Aorta (tissue), 5 donors: ENCODE measurements at places on chromosomes 7 and 10. TPM values are rescaled to one million over a fixed set of nuclear protein-coding genes. Genes with fewer than 3 reads are reported as not detected.

GRCh38 chr10:123782549-123782948 lies 109.1 kb downstream of the CPXM2 start:
- H3K27ac ChIP-seq = no peak overlapping the region
- no peaks in the 10 kb centered on the region for H3K36me3 ChIP-seq
- H3K4me3 ChIP-seq = no peak overlapping the region
- no peaks in the 10 kb centered on the region for H3K27me3 ChIP-seq

DNA sequence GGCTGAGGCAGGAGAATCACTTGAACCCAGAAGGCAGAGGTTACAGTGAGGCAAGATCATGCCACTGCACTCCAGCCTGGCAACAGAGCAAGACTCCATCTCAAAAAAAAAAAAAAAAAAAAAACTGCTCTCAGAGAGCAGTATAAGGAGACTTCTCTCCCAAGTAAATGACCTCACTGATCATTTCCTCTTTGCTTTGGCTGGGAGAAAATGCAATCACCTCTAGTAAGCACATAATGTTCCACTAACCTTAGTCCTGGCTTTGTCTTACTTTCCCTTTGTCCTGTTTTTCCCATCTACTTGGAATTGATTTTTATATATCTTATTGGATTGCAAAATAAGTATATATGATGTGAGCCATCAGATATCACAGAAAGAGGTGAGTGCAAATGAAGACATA lies 2.5 kb downstream of the SLC25A13 start:
- H3K27ac ChIP-seq = no peak overlapping the region
- DNase-seq = no peak
- H3K4me3 ChIP-seq = no peak overlapping the region
- H3K36me3 ChIP-seq = no peaks in the 10 kb centered on the region
- no peaks in the 10 kb centered on the region for H3K27me3 ChIP-seq

DNA sequence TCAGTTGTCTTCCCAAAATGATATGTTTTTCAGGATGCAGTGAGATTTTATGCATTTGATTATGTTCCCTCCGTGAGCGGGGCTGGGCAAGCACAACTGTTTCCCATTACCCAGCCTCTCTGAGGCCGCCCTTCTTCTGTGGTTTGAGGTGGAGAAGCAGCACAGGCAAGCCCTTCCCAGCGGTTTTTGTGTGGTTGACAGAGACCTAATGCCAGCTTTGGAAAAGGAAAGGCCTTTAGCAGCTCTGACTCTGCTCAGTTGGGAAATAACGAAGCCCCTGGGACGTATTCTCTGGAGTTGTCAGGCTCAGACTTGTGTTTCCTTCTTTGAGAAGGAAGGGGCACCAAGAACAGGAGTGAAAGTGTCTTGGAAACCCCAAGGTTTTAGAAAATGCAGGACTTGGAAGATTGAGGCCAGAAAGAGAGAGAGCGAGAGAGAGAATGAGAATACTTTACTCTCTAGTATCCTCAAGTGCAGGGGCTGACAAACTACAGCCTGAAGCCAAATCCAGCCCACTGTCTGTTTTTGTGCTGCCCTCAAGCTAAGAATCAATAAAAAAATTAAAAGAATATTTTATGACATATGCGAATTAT lies 20.6 kb upstream of the PDCD4 start:
- no peak overlapping the region for H3K27ac ChIP-seq
- H3K36me3 ChIP-seq = no peaks in the 10 kb centered on the region
- no peaks in the 10 kb centered on the region for H3K27me3 ChIP-seq

- no peak overlapping the region for H3K4me3 ChIP-seq
- no peak for DNase-seq
- no peaks in the 10 kb centered on the region for H3K36me3 ChIP-seq
- H3K27ac ChIP-seq = no peak overlapping the region
Observed at GRCh38 chr7:72025381-72025960, 386.7 kb downstream of the CALN1 start.

DNA sequence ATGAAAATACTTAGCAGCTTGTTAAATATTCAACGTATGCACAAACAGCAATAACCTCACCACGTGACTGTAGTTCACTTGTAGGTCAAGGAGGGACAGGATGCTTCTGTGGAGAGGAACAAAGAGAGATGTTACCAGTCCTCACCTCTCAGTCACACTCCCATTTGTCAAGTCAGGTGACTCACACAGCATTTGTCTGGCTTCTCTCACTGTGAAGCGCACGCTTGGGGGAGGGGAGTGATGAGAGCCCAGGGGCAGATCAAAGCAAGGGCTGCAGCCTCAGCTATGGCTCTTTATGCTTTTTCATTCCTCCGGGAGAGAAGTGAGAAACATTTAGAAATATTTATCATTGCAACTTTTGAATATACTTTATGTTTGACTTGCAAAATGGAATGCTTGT lies 2.9 kb upstream of the RBM20 start:
- H3K36me3 ChIP-seq = no peaks in the 10 kb centered on the region
- H3K27me3 ChIP-seq = no peaks in the 10 kb centered on the region
- H3K4me3 ChIP-seq = no peak overlapping the region
- no peak for DNase-seq
- H3K27ac ChIP-seq = no peak overlapping the region
- no peaks in the 10 kb centered on the region for H3K4me1 ChIP-seq

GRCh38 chr10:18340496-18341051 lies 200.3 kb downstream of the CACNB2 start:
- peak overlapping the region; percentile 36 for H3K27ac ChIP-seq
- H3K4me3 ChIP-seq = peak overlapping the region; percentile 21
- no peaks in the 10 kb centered on the region for H3K4me1 ChIP-seq
- no peaks in the 10 kb centered on the region for H3K27me3 ChIP-seq
- no peaks in the 10 kb centered on the region for H3K36me3 ChIP-seq

DNA sequence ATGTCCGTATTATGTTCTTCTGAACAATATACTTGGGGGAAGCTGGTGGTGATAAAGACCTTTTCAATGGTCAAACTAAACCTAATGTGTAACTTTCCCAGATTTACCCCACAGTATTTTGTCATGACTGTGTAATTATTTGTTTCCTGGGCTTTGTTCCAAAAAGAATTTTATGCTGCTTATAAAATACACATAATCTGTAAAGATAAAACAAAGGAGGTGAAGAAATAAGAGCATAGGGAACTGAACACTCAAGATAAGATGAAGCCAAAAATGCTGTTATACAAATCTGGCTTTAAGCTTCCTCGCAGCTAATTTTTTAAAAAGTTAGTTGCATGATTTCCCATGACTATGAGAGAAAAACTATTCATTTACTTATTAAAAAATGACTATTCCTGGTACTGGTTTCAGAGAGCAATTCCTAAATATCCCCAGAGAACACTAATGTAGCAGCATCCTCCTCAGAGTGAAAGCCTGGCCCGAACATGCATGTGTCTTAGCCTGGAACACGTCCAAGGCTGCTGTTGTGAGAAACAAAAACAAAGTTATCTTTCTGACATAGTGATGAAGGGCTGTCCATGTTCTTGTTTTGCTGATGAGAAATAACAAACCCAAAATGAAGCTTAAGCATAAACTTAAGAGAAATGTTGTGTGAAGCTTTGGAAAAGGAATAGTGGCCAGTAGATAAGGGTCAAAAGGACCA lies 33.9 kb downstream of the MALSU1 start:
- no peaks in the 10 kb centered on the region for H3K27me3 ChIP-seq
- H3K36me3 ChIP-seq = no peaks in the 10 kb centered on the region
- H3K4me3 ChIP-seq = no peak overlapping the region

GRCh38 chr10:33807531-33808359 lies 473.3 kb upstream of the NRP1 start:
- H3K27ac ChIP-seq = no peak overlapping the region
- no peak for DNase-seq
- no peaks in the 10 kb centered on the region for H3K4me1 ChIP-seq
- H3K27me3 ChIP-seq = no peaks in the 10 kb centered on the region

DNA sequence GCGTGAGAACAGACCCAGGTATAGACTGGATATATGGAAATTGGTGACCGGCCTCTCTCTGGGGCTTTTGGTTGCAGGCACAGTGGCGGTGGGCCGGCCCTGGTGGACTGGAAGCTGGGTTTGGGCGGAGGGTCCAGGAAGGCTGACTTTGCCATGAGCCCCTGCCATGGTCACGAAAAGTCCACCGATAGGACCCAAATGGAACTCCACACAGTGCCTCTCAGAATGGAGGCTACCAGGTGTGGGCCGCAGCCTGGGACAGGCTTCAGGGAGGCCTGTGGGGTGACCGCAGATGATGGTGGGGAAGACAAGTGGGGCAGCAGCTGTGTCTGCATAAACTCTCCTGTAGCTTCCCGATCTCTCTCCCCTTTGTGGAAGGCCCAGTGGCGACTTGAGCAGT lies 123.2 kb downstream of the DNAJB6 start:
- H3K27me3 ChIP-seq = no peaks in the 10 kb centered on the region
- no peak overlapping the region for H3K27ac ChIP-seq
- no peak overlapping the region for H3K4me3 ChIP-seq
- H3K36me3 ChIP-seq = no peaks in the 10 kb centered on the region
- no peak for DNase-seq

DNA sequence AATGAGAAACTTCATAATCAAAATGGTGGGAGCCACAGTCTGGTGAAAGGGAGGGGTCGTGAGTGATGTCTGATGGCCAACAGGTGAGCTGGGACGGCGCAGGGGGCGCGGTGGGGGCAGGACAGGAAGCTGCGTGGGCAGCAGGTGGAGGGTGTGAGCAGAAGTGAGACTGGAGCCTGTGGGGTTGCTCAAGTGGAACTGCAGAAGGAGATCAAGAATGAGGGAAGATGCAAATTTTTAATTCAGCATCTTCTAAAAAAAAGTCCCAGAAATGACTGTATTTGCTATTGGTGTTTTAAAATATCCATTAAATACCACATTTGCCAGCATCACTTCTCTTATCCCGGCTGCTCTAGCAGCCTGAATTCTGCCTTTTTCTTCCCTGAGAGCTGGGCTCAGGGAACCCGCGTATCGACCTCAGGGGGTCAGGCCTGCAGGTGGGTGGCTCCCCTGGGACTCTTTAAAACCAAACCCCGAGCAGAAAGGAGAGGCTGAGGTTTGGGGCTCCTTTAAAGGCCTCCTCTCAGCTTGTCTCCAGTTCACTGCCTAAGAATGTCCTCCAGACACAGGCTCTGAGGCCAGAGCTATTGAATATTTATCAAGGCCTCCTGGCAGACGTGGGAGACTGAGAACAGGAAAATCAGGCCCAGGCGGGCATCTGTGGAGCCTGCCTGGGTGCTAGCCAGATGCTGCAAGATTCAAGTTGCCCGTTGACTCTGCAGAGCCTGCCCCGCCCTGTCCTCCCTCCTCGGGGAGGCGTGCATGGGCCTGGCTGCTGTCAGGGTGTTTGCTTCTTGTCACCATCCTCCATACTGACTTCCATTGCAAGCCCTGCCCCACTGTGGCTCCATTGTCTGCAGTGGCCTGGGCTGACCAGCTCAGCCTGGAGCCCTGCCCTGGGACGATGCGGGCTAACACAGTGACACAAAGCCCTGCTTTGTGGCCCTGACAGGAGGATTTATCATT lies 53.9 kb downstream of the SYPL1 start:
- H3K27me3 ChIP-seq = no peaks in the 10 kb centered on the region
- no peak overlapping the region for H3K27ac ChIP-seq
- no peaks in the 10 kb centered on the region for H3K4me1 ChIP-seq

DNA sequence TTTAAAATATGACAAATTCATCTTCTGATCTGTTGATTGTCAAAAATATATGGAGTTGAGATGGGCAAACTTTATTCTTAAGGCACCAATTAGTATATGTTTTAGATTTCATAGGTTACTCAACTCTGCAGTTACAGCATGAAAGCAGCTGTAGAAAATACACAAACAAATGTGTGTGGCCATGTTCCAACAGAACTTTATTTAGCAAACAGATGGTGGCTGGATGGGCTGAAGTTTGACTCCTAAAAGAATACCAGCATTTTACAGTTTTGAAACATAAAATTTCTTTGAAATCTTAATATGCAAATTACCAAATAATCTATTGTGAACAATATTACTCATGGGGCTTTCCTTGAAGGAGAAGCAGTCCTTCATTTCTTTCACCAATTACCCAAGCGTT lies 1206.0 kb upstream of the LRRTM3 start:
- H3K4me3 ChIP-seq = no peak overlapping the region
- H3K27me3 ChIP-seq = no peaks in the 10 kb centered on the region
- H3K27ac ChIP-seq = no peak overlapping the region
- no peak for DNase-seq
- no peaks in the 10 kb centered on the region for H3K36me3 ChIP-seq

- H3K4me3 ChIP-seq = no peak overlapping the region
- DNase-seq = peak; percentile 81
- H3K4me1 ChIP-seq = no peaks in the 10 kb centered on the region
- H3K27ac ChIP-seq = no peak overlapping the region
- no peaks in the 10 kb centered on the region for H3K36me3 ChIP-seq
Observed at GRCh38 chr10:117543225-117544003, 868 bp downstream of the EMX2 start.

- no peak overlapping the region for H3K27ac ChIP-seq
- H3K4me1 ChIP-seq = no peaks in the 10 kb centered on the region
- H3K36me3 ChIP-seq = no peaks in the 10 kb centered on the region
- H3K27me3 ChIP-seq = no peaks in the 10 kb centered on the region
- no peak for DNase-seq
- no peak overlapping the region for H3K4me3 ChIP-seq
Observed at GRCh38 chr7:120862987-120863590, 5.1 kb upstream of the TSPAN12 start.

DNA sequence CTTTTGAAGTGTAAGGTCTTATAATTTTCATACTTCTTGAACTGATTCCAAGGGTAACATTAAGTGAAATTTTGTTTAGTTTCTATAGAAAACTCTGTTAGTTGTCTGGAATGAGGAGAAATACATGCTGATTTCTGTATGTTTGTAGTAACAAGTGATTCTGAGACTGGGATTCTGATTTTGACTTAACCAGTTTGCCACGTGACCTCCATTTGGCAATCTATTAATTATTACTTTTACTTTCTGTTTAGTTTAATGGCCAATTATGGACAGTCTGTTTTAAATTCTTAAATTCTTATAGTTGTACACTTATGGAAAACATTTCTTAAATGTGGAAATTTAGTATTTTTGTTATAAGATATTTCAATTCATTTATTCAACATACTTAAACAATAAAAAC lies 163.1 kb downstream of the ADK start:
- H3K4me1 ChIP-seq = no peaks in the 10 kb centered on the region
- H3K4me3 ChIP-seq = no peak overlapping the region
- no peaks in the 10 kb centered on the region for H3K36me3 ChIP-seq
- no peak overlapping the region for H3K27ac ChIP-seq
- no peaks in the 10 kb centered on the region for H3K27me3 ChIP-seq

DNA sequence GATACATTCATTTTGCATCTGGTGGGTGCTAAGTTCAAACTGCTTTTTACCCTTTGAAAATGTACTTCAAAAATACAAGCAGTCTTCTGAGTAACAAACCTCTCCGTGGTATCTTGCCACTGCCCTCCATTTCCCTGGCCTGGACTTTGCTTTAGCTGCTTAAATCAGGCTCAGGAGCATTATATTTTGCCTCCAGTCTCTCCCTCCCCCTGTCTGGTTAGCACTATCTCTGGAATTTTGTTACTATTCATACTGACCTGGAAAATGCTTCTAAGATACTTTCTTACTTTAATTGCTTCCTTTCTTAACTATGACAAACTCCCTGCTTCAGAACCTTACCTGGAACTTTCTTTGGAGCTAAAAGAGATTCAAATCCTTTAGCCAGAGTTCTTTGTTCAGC lies 369.8 kb downstream of the GFRA1 start:
- no peaks in the 10 kb centered on the region for H3K4me1 ChIP-seq
- H3K36me3 ChIP-seq = no peaks in the 10 kb centered on the region
- DNase-seq = no peak
- H3K4me3 ChIP-seq = no peak overlapping the region
- H3K27ac ChIP-seq = no peak overlapping the region

GRCh38 chr10:62352356-62352970 lies 21.7 kb upstream of the ZNF365 start:
- no peaks in the 10 kb centered on the region for H3K4me1 ChIP-seq
- no peak overlapping the region for H3K4me3 ChIP-seq
- DNase-seq = no peak
- H3K27ac ChIP-seq = no peak overlapping the region

Gene GPR85
- total RNA-seq = 0.32 TPM

Gene EPO
- not detected for total RNA-seq

Gene NKX2-3
- 0.60 TPM for total RNA-seq

Gene NRG3
- 0.81 TPM for total RNA-seq

Gene PDZD7
- 1.1 TPM for total RNA-seq

Gene OR13A1
- total RNA-seq = not detected

Gene ALOX5
- total RNA-seq = 25.3 TPM
